ENCODE measurements at places on chromosomes 16 and 17. TPM values are rescaled to one million over a fixed set of nuclear protein-coding genes. Genes with fewer than 3 reads are reported as not detected.

- DNase-seq: no peak
These were observed 4.5 kb downstream of the C17orf50 start for GRCh38 chr17:35765086-35765710.

DNA sequence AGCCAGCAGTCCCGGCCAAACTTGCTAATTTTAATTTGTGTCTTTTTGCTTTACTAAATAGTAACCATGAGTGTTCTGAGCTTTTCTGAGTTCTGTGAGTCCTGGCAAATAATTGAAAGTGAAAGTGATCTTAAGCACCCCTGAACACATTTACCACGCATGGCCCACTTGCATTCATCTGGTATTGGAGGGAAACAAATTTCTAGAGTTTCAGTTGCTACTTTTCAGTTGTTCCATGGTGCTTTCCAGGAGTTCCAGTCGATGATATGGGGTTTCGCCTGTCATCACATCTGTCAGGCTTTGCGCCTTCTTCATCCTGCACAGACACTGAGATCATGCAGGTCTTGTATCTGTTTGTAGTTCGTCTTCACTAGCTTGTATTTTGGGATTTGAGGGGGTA, 44.1 kb downstream of the CRLF3 start:
- no peak for DNase-seq

DNA sequence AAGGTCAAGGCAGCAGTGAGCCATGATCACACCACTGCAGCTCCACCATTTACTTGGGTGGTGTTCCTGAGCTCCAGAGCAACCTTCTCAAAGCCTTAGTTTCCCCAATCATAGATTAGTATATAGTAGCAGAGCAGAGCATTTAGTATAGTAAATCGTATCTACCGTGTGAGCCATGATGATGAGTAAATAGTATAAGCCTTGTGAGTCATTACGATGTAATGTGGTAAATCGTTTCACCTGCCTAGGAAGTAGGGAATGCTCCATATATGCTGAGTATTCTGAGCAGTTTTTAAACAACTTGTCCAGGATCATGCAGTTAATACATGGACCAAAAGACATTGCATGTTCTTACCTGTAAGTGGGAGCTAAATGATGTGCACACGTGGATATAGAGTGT, 66.4 kb downstream of the SCNN1B start:
- DNase-seq: no peak

- DNase-seq: no peak
These were observed 44.0 kb downstream of the UBN1 start for GRCh38 chr16:4891097-4891885.

- DNase-seq: peak; percentile 97
These were observed 4.0 kb downstream of the HIC1 start for GRCh38 chr17:2058586-2059546.

Gene TUBB3
- 16.1 TPM for total RNA-seq

All from posterior vena cava (tissue), 2 donors.